Epithelial cell of alveolus of lung (primary cell): ENCODE measurements at places on chromosomes 1 and 21. TPM values are rescaled to one million over a fixed set of nuclear protein-coding genes. Genes with fewer than 3 reads are reported as not detected.

CDK18 gene
- total RNA-seq: 2.7 and 5.9 TPM in 2 replicates

KCND3 gene
- total RNA-seq: not detected in 2 replicates

GCSAML gene
- not detected in 2 replicates for total RNA-seq

GJB5 gene
- total RNA-seq: not detected in 2 replicates

CCDC190 gene
- total RNA-seq: not detected in 2 replicates

RHBDL2 gene
- 0.26 TPM in 1 of 2 replicates, not detected in the other for total RNA-seq
